ENCODE measurements at places on chromosomes 12 and 14. TPM values are rescaled to one million over a fixed set of nuclear protein-coding genes. Genes with fewer than 3 reads are reported as not detected.

GRCh38 chr14:103078420-103078749, 5.6 kb upstream of the LBHD2 start:
- DNase-seq = peak; percentile 76

GRCh38 chr14:52862632-52863333, 71.4 kb upstream of the GNPNAT1 start:
- DNase-seq = no peak

DNA sequence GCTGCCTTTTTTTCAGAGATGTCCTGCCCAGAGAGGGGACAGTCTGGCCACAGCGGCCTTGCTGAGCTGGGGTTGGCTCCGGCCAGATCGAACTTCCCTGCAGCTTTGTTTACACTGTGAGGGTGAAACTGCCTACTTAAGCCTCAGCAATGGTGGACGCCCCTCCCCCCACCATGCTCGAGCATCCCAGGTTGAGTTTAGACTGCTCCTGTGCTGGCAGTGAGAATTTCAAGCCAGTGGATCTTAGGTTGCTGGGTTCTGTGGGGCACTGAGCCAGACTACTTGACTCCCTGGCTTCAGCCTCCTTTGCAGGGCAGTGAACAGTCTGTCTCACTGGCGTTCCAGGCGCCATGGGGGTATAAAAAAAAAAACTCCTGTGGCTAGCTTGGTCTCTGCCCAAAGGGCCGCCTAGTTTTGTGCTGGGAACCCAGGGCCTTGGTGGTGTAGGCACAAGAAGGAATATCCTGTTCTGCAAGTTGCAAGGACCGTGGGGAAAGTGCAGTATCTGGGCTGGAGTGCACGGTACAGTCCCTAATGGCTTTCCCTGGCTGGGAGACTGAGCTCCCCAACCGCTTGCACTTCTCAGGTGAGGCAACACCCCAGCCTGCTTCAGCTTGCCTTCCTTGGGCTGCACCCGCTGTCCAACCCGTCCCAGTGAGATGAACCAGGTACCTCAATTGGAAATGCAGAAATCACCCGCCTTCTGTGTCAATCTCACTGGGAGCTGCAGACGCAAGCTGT, 79.1 kb downstream of the LRIG3 start:
- DNase-seq = no peak

DNA sequence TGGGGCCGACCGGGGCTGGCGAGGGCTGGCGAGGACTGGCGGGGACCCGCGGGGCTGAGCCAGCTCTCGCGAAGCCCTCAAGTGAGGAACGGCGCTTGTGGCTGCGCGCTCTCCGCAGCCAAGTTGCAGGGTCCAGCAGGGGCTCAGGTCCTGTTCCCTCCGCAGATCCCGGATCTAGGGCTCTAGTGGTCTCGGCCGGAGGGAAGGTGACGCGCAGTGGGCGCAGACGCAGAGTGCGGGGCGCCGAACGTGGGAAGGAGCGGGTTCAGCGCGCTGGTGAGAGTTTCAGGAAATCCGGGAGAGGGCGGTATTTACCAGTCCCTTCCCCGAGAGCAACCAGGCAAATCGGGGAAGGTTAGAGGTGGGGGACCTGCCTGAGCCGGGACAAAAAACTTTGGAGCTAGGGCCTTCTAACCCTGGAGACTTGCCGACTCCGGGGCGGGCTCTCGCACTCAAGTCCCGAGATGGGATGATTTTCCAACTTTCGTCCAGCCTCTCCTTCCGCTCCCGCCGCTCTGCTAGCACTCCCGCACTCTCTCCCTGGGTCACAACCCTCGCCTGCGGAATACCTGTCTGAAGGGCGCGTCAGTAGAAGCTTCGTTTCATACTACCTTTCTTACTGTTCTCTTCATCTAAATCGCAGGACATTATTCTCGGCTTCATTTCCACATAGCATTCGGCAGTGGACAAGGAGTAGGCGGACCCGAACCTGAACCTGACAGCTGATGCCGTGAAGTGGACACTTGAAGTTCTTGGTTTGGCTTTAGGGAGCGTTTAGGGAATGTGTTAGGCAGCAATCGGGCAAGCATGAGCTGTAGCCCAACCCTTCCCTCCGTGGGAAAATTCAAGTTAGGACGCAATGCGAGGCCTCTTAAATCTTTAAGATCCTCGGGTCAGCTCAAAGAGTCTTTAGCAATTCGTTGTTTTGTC, 13.6 kb upstream of the PAX9 start:
- DNase-seq = no peak

ADAM20 gene
- total RNA-seq = 3.1 TPM

Data from tibial nerve (tissue), 4 donors.